ENCODE measurements at places on chromosomes 5 and 9.

- DNase-seq, result no peak
These were observed 27.2 kb downstream of the NDUFAF2 start for GRCh38 chr5:60972231-60972630.

DNA sequence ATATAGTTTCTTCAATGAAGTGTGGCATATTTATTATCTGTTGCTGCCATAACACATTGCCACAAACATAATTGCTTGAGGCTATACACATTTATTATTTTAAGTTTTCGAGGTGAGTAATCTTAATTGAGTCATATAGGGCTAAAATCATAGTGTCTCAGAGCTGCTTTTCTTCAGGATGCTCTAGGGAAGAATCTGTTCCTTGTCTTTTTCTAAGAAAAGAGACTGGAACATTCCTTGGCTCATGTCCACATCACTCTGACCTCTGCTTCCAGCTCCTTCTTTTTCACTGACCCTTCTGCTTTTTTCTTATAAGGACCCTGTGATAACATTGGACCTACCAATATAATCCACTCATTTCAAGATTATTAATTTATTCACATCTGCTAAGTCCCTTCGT lies 632.4 kb upstream of the TYRP1 start:
- DNase-seq, result no peak

DNA sequence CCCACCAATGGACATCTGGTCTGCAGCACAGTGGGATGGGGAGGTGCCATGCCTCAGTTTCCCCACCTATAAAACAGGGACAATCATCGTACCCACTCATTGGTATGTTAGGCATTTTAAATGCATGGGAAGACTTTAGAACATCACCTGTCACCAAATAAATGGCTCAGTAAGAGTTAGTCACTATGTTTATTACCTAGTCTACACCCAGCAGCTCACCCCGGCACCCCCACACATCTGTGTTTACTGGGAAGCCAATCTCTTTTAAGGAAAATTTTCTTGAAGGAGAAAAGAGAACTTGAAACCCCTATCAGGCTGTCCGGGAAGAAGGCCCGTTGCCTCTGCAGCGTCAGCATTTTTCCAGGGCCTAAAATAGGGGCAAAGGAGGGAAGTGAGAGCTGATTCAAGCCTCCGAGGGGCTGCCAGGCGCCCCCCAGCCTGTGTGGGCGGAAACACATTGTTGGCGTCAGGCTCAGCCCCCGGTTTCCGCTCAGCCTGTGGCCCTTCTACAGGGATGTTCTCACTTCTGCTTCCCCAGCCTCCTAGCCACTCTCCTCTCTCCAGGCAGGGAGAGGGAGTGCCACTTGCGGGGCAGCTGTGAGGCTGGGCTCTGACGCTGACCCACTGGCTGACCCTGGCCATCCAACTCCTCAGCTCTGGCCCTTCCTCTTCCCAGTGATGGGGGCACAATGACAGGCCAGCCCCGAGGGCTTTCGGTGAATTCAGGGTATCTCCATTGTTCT lies 4.6 kb downstream of the CSF1R start:
- no peak for DNase-seq

- DNase-seq, result no peak
These were observed 196.0 kb downstream of the MED10 start for GRCh38 chr5:6182271-6182815.

DNA sequence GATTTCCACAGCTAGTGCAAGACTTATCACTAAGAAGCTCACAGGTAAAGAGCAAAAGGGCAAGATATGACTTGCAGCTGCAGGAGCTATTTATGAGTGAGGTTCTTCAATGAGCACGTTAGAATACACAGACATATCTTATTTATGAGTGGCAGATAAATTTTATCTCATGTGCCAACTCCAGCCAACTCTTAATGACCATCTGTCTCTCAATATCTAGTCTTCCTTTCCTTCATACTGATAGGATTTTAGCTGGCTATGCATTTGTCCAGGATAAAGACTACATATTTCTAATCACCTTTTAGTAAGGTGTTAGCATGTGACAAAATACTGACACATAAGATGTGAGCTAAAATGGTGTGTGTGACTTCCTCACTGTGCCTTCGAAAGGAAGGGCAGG lies 304.5 kb downstream of the TRPM3 start:
- DNase-seq, result no peak

GRCh38 chr5:6708814-6709213 lies 4.4 kb upstream of the TENT4A start:
- no peak for DNase-seq

- DNase-seq, result no peak
These were observed 315.8 kb upstream of the GRAMD2B start for GRCh38 chr5:126107381-126107780.

DNA sequence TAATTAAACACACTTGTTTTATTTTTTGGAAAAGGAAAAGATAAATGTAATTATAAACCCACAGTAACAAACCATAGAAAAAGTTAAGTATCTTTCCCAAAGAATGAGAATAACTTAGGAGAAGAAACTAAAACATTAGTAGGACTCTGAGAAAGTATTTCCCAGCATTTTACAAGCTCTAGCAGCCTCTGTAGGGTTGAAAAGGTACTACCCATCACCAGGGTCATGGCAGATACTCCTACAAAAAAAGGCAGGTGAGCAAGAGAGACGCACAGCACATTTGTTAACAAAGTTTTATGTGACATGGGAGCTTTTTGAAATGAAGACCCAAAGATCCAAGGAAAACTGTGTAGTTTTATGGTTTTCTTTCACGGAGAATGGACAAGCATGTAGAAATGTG lies 77.7 kb upstream of the FAM169A start:
- DNase-seq, result no peak

DNA sequence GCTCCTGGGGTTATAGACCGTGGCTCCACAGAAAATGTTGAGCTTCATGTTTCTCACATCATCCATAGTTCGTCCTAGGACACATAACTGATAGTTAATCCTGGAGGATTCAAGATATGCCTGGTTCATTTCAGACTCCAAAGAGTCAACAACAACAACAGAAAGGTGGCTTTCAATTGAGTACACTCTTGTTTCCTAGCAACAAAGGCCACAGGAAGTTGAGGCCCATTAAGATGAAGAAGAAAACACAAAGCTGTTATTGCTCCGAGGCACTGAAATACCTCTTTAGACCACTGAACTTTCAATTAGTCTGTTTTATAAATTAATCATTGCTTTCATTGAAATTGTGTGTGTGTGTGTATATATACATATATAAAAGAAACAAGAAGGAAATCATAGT lies 154.5 kb downstream of the YIPF5 start:
- no peak for DNase-seq

Data from fibroblast of upper back skin (primary cell).